GM19239 (cell line): ENCODE measurements at places on chromosomes 4 and X.
A peak's percentile ranks its signal among the peaks of the same experiment; 100 is the strongest.

- no peak for DNase-seq
Measured at GRCh38 chr4:37989398-37990260, 29.4 kb downstream of the PTTG2 start.

GRCh38 chrX:13538414-13538813, 31.0 kb upstream of the EGFL6 start:
- DNase-seq, result no peak

- no peak for DNase-seq
Measured at GRCh38 chr4:98519268-98519977, 139.0 kb downstream of the TSPAN5 start.

DNA sequence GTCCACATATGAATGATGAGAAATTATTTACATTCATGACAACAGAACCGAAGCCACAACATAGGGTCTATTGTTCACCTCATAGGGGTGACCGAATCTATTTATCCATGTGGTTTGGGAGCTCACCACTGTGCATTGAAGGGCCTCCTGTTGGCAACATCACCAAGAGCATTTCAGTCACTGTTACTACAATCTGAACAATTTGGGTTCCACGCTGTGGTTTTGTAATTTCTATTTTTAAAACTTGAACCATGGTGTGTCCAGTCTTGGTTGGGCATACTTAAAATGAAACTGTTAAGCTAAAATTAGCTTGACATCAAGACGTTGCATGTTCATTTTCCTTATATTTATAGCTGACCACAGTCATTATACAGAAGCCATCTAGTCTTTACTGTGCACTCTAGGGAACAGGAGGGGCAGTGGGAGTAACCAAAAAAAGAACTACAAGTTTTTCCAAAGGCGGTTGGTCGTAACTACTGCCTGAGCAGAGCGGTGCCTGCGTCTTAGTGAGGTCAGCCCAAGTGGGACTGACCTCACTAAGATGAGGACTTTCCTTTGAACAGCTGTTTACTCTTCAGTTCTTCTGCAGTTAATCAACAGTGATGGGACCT, 192.1 kb downstream of the SPRY1 start:
- DNase-seq, result no peak

DNA sequence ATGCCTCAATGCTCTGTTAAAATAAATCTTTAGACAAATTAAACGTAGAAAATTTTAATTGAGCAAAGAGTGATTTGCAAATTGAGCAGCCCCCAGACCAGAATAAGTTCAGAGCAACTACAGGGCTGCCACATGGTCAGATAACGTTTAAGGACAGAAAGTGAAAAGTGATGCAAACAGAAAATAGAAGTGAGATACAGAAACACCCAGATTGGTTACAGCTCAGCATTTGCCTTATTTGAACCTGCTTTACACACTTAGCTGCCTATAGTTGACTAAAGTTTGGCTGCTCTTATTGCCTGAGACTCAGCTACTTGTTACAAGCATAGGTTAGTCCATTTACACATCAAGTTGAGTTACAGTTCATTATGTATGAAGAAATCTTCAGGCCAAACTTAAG, 1800.8 kb upstream of the PCDH10 start:
- DNase-seq, result no peak

DNA sequence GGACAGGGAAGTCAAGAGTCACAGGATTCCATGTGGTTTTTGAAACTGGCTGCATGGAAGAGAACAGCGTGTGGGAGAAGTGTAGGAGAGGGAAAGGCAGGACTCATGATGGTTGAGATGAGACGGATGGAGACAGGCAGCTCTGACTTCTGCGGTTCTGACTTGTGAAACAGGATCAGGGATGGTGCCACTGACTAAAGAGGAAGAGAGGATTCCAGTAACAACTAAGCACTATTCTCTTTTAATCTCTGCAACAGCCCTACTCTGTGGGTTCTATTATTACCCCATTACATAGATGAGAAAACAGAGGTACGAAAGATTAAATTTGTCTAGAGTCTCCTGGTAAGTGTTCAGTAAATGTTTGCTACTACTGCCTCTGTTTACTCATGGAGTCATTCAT, 156.3 kb downstream of the CBR4 start:
- no peak for DNase-seq

GRCh38 chr4:99606716-99607115, 32.1 kb downstream of the MTTP start:
- no peak for DNase-seq

DNA sequence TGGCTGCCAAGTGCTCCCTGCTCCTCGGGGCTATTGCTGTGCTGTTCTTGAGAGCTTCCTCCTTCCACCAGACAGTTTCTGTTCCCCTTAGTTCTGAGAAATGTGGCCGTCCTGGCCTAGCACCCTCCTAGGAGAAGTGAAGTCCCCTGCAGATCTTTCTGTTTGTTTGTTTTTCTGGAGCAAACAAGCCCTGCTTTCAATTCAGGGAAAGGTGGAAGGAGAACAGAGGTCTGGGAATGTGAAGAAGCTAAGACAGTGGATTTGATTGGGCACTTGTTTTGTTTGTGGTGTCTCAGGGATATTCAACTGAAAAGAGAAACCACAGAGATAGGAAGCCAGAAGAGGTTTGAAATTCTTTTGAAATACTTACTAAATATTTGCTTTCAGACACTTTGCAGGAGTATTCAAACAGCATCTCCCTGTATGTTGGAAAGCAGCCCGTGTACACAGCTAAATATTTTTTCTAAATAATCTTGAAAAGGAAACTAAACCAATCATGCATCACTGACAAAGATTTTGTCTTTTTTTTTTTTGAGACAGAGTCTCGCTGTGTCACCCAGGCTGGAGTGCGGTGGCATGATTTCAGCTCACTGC, 36.5 kb upstream of the PPM1K start:
- peak; percentile 72 for DNase-seq

- DNase-seq, result no peak
Measured at GRCh38 chrX:15143050-15143824, 126.6 kb downstream of the ASB9 start.

GRCh38 chr4:70721747-70722146, at the start of gene RUFY3:
Gene RUFY3 (plus strand): TSS chr4:70721964. CDS start chr4:70722574, 610 bp downstream.
- no peak for DNase-seq

DNA sequence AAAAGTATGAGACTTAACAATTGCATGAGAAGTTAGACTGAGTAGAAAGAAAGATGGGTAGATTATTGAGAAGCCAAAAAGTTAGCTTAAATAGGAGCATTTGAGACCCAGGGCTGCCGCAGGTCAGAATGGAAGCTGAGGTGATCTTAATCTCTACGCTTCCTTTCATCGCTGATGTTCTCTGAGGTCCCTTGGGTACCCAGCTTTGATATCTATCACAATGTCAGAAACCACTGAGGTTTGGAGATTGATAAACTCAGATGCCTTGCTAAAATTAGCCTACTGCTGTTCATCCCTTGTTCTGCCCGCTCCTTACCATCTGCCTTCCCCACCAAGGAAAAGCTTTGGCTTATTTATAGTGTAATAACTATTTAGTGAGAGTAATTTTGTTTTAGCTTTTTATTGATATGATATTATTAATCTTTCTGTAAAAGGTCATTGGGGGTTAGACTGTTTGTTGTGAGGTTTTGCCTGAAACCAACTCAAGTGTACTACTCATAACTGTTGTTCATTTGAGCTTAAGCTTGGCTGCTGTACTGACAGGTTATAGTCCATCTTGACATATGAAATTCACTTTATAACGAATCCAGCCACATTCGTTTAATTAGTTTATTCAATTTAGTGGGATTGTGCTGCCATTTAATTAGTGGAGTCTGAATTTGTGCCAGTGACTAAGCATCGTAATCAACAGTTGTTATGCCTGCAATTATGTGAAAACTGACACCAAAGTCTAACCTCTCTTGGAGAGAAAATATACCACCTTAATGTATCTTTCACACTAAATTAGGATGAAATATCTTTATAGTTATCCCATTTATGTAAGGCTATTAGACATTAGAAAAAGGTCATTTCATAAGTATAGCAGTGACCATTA, 15.1 kb downstream of the MCUB start:
- no peak for DNase-seq

DNA sequence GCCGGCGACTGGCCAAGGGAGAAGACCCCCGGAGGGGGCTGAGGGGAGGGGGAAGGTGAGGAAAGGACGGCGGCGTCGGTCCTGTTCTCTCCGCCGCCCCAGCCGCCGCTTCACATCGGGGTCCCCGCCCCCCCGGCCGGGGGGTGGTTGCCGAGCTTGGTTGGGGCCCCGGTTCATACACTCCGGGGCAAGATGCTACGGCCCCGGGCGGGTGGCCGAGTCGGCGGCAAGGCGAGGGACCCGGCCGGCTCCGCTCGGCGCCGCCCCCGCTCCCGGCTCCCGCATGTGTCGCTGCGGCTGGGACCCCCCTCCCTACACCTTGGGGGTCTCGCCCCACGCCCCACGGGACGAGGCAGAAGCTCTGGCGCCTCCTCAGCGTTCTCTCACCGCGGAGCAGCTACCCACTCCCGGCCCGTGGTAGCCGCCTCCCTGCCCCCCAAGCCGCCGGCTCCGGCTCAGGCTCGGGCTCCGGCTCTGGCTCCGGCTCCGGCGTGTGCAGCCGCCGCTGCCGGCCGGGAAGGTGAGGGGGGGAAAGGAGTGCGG, 461 bp downstream of the FBXW7 start:
- DNase-seq, result no peak

GRCh38 chrX:137031517-137032340, 2.1 kb downstream of the GPR101 start:
- no peak for DNase-seq

DNA sequence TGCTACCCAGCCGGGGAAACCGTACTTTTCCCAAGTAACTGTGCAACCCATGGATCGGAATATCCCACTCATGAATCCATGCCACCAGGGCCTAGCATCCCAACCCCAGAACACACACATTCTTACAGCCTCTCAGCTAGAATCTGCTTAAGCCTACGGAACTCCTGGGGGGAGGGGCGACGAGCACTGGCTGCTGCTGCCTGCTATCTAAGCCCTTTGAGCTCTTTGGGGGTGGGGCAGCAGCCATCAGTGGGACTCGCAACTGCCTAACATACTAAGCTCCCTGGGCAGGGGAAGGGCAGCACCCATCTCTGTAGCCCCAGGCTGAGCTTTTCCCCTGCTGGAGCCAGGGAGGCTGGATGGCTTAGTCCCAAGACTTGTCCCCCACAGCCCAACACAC, 28.6 kb downstream of the NUDT10 start:
- no peak for DNase-seq

- DNase-seq, result no peak
Measured at GRCh38 chr4:58093352-58093751, 983.2 kb upstream of the IGFBP7 start.

GRCh38 chrX:153708415-153708814, 15.8 kb downstream of the BCAP31 start:
- DNase-seq, result no peak

GRCh38 chr4:236028-236427, 69.2 kb downstream of the ZNF732 start:
- no peak for DNase-seq

DNA sequence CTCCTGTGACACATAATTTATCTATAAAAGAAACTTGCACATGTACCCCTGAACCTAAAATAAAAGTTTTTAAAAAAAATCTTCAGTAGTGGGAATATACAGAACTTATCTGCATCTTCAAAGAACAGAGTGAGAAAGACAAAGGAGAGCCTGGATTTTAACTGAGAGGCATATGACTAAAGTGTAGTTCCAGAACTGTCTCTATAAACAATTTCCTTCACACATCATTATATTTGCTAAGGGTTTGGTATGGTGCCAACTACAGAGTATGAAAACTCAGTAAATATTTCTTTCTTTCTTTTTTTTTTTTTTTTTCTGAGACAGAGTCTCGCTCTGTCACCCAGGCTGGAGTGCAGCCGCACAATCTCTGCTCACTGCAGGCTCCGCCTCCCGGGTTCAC, 49.9 kb upstream of the NFKB1 start:
- no peak for DNase-seq

GRCh38 chr4:151250706-151251105, 26.3 kb upstream of the PRSS48 start:
- no peak for DNase-seq

DNA sequence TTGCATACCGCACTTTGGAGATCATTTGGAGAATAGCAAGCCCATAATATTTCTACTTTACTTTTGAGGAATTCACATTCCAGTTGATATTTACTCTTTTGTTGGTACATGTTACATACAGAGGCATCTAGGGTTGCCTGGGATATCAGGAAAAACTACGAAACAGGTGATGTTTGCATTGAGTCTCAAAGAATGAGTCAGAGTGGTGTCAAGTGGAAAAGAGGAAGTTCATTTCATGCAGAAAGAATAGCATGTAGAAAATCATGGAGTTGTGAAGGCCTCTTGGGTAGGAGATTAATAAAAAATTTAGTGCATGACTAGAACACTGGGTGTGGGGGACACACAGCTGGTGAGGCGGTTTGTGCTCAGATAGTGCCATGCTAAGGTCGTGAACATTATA, 33.5 kb upstream of the ELOVL6 start:
- no peak for DNase-seq

DNA sequence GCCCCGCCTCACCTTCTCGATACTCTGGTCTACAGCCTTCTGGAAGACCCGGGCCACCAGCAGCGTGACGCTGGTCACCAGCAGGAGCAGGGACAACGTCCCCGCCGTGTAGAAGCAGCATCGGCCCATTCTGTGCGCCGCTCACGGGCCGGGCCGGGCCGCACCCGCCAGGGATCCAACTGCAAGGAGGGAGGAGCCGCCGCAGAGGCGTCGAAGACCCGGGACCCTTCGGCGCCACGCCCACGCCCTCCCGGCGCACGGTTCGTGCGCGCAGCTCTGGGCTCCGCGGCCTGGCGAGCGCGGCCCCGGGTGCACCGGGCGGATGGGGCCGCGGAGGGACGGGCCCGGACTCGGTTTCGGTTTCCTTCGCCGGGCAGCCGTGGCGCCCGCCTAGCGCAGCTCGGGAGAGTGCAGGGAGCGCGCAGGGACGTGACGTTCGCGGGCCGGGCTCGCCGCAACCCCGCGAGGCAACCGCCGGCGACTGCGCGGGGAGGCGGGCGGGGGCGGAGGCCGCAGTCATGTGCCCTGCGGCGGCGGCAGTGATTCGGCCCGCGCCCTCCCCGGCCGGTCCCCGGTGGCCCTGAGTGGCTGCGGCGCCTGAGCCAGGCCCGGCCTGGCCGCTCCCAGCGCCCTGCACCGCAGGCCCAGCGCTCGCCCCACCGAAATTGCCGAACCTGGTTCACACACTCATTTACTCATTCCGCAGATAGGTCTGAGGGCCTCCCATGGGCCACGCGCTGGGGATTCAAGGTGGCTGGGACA, at the start of gene SCARB2:
Gene SCARB2 (minus strand): TSS at position 410 of the 762 bp plus-strand sequence. CDS start 281 bp downstream, at position 129.
- DNase-seq, result peak; percentile 55
